ENCODE measurements at places on chromosomes 5 and 9.
A peak's percentile ranks its signal among the peaks of the same experiment; 100 is the strongest.

GRCh38 chr5:134582941-134583340 is 49.7 kb downstream of the SAR1B start:
- no peak for DNase-seq

GRCh38 chr9:134425401-134425800 is 99.1 kb downstream of the RXRA start:
- DNase-seq, result no peak

DNA sequence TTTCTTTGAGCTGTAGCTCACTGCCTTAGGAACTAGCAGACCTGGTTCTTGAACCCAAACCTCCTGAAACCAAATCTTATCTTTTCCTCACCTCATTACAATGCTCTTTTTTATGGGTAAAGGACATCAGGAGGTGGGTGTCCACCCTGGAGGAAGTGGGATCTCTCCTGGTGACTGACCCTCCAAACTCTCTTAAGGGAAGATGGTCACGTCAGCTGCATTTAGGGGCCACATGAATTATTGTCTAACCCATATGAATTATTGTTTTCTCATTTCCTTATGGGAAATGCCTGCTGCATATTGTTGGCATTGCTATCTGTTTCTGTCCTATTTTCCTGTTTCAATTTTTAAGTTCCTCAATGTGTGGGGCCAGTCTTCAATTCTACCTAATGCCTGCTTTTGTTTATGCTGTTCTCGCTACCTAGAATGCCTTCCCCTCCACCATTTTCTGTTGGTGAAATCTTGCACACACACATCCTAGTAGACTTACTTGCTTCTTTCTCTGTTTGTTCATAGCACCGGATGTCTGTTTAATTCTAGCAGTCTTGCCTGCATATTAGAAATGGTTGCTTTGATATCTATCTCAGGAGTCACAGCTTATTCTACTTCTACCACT is 22.0 kb upstream of the SPINK1 start:
- DNase-seq, result no peak

DNA sequence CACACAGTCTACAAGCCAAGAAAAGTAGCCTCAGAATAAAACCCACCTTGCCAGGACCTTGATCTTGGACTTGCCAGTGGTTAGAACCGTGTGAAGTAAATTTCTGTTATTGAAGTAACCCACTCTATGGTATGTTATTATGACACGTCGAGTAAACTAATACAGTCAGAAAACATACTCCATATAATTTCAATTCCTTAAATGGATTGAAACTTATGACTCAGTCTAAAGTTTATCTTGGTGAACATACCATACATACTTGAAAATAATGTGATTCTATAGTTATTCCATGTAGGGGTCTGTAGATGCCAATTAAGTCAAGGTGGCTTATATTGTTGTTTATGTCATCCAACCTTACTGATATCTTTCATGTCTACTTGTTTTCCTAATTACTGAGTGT is 950.7 kb downstream of the TLE4 start:
- DNase-seq, result no peak

DNA sequence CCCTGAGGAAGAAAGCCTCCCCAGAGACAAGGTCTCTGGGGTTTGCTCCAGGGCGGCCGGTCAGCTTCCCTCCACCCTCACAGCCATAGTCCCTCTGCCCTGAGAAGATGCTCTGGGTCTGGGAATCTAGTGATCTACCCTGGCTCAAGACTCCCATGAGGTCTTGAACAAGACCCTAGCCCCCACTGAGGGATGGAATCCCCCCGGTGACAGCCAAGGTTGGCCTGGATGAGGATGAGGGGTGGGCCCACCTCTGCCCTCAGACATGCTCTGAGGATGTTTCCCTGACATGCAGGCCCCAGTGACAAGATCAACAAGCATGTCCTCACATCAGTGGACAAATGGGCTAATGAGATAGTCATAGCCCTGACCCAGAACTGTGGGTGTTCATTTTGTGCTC is 138.6 kb downstream of the C5orf15 start:
- DNase-seq, result no peak

- no peak for DNase-seq
Measured at GRCh38 chr5:114118511-114118910, 243.4 kb upstream of the KCNN2 start.

- no peak for DNase-seq
Measured at GRCh38 chr5:151040211-151040747, 19.9 kb downstream of the GPX3 start.

DNA sequence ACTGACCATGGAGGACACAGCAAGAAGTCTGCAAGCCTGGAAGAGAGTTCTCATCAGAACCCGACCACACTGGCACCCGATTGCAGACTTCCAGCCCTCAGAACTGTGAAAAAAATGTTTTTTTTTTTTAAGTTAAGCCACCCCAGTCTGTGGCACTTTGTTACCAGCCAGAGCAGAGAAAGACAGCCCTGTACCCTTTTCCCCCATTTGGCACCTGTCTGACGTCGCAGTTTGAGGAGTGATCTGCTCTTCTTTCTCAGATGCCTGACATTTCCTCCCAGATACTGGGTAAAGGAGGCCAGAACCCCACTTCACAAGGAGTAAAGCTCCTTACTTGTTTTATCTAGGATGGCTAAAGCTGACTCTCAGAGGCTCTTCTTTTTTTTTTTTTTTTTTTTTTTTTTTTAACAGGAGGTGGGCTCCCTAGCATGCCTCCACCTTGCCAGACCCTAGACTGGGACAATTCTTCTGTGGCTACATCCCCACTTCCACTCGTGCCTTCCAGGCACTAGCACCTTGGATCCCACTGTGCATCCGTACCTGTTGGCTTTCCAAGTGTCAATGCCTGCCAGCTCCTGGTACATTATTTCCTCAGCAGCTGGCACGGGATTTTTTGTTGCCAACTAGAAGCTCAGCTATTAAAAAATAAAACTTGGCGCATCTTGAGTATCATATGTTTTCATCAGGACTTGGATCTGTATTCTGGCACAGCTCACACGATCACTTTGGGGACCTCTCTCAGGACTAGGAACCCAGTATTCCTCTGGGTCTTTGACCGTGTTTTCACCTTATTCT is 14.4 kb downstream of the CAMK4 start:
- no peak for DNase-seq

DNA sequence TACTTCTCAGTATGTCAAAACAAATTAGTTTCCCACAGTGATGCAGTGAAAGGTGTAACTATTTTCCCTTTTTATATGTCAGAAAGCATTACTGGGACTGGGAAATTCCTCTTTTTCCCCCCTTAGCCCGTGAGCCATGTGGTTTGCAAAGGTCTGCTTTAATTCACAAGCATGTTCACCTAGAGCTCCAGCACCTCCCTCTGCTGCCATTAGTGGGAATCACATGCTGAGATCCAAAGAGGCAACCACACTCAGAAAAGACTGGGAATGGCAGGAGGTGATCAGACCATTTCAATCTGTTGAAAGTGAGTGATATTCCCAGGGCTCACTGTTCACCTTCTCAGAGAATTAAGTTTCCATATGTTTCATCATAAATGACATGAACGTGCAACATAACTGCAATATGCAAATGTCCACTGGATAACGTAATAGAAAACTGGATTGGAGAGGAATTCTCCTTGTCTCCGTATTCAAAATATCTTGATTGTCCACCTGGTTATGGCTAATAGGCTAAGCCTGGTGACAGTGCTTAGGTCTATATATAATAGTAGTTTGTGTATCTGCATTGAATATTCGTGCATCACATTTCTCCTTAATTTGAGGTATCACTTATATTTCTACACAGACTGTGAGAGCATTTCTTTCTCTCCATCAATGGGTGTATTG is 703.5 kb upstream of the WWC1 start:
- DNase-seq, result no peak

DNA sequence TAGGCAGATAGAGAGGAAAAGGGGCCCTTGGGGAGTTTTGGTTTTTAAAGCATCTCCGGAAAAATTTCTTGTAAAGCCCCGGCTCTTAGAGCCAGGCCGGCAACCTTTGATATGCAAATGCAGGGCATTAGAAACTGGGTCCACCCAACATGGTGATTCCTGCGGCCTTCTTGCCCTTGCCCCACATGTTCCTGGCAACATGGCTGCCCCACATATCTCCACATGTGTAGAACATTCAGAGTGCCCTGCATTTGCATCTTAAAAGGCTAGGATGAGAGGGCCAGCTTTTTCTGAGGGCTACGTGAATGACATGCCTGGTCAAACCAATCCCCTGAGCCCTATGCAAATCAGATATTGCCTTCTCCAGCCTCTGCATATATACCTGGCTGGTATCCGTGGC is 5.0 kb upstream of the SNAPC3 start:
- no peak for DNase-seq

GRCh38 chr5:113040672-113041260 is 64.2 kb downstream of the DCP2 start:
- DNase-seq, result no peak

DNA sequence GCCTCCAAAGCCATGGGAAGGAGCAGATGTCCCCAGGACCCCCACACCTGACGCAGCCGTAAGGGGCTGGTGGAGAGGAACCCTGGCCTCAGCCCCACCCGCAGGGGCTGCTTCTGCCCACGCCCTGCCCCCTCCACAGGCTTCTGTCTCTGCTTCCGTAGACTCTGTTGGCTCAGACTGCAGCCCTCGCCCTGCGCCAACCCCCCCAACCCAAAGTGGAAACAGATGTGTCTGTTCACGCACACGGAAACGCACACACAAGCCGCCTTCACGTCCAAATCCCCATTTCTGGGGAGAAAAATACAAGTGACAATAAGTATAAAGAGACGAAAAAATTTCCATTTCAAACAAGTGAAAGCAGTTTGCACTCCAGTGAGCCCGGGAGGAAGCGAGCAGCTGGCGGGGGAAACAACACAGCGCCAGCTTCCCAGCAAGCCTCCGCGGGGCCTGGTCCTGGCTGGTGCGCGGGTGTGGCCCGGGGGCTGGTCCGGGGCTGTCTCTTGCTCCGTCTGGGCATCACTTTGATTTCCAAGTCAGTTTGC is 32.6 kb upstream of the RXRA start:
- DNase-seq, result no peak

GRCh38 chr9:131661568-131662288 is 78.1 kb downstream of the RAPGEF1 start:
- DNase-seq, result peak; percentile 53

DNA sequence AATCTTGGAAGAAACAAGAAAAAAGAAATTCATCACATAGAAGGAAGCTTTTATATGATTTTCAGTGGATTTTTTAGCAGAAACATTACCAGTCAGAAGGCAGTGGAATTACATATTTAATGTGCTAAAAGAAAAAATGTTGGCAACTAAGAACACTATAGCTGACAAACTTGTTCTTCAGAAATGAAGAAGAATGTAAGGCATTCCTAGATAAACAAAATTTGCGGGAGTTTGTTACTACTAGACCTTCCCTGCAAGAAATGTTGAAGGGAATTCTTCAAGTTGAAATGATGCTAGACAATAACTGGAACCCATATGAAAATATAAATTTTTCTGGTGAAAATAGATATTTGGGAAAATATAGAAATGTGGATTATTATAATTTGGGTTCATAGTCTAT is 718.3 kb upstream of the GRAMD2B start:
- no peak for DNase-seq

Measured in stimulated activated CD8-positive, alpha-beta memory T cell treated with anti-CD3 and anti-CD28 coated beads, Interleukin-15, amount 100 ng/mL, for 4 hours (primary cell).